ENCODE measurements at places on chromosomes 3 and 15.

DNA sequence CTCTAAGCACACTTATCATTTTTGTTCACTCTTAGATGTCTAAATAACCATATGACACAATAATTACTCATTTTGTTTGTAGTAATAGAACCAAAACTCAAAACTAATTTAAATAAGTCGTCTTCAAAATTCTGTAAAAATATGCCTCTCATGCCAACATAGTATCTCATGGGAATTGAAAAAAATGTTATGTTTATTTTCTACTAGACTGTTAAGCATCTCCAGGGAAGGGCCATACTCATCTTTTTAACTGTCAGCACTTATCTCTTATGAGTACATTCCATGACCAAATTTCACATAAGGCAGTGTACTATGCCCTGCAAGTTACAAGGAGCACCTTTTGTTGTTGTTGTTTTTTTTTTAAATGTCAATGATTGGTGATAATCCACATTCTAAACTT, 18.3 kb upstream of the USF3 start:
- DNase-seq: no peak

- no peak for DNase-seq
Measured at GRCh38 chr3:14841836-14842235, 23.1 kb downstream of the FGD5 start.

DNA sequence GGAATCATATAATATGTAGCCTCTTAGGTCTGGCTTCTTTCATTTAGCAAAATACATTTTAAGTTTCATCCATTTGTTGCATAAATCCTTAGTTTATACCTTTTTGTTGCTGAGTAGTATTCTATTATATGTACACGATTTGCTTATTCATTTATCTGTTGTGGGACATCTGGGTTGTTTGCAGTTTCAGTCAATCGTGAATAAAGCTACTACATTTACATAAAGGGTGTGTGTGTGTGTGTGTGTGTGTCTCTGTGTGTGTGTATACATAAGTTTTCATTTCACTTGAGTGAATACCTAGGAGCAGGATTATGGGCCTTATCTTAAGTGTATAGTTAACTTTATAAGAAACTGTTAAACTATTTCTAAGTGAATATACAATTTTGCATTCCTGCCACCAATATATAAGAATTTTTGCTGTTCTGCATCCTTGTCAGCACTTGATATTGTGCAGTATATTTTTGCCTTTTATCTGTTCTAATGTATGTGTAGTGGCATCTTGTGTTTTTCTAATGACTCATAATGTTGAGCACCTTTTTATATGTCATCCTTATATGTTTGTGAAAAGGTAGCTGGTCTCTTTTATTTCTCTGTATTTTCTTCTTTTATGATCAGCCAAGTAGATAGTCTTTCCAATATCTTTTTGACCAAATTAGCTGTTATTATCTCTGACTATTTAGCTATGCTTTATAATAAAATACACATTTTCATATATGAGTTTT, 55.0 kb downstream of the GLCE start:
- no peak for DNase-seq

DNA sequence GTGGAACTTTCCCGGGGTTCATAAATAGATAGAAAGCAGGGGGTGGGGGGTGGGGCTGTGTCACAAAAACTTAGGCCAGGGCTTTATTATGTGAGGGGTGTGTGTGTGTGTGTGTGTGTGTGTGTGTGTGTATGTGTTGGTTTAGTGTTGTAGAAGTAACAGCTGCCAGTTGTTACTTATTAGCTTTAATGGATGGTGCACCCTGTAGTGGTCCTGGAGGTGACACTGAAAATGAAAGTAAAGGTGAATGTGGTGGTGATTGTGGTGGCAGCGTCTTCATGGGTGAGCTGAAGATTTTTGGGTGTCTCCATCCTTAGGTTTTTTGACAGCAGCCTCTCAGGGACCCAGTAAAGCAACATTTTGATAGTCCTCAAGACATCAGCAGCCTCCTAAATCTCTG, 449.9 kb downstream of the PDCD6IP start:
- DNase-seq: no peak

- DNase-seq: no peak
Measured at GRCh38 chr15:101426761-101427333, 62.7 kb downstream of the PCSK6 start.

DNA sequence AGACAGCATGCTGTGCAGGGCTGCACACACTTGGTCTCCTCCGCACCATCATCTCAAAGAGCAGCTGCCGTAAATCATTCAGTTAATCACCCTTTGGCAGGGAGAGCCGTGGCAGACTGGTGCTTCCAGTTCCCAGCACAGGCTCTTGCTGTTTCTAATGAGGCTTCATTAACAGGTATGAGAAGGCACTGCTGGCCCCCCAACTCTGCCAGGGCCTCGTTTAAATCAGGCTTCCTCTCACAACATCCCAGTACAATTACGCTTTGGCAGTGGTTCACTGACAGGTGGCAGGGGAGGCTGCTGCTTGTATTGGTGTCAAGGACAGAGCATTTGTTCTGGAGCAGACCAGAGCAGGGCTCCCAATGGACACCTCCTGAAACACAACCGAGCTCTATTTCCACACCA, 77.1 kb downstream of the BFSP2 start:
- DNase-seq: no peak

- DNase-seq: no peak
Measured at GRCh38 chr15:60208709-60209108, 189.1 kb downstream of the ANXA2 start.

- no peak for DNase-seq
Measured at GRCh38 chr3:169699536-169700050, 36.1 kb upstream of the MECOM start.

DNA sequence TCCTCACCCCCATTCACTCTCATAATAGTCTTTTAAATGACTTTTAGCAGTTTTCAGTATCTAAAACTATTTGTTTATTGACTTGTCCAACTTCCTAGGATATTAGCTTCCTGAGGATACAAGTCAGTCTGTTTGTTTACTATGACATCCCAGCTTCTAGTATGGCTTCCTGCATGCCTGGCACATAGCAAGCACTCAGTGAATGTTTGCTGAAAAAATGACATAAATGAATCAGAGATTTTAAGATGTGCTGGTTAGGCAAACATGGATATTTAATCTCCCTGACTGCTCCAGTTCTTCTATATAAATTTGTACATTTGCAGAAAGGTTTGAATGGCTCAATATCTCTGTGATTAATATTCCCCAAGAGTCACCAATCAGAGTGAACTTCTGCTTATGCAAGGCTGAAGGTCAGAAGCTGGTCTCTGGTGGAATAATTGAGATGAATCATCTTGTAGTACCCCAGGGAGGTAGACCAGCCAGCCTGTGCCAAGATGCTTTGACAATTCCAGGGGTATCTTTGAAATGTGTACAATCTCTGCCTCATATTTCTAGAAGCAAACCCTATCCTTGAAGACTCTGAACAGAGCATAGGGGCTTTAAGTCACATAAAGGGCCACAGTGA, 219.0 kb upstream of the LMCD1 start:
- no peak for DNase-seq

Measured in activated T-cell treated with anti-CD3 and anti-CD28 coated beads, Interleukin-2, amount 50 U/mL, for 1 hour (primary cell).